K562 (cell line): ENCODE measurements at places on chromosomes 13 and 19. TPM values are rescaled to one million over a fixed set of nuclear protein-coding genes. Genes with fewer than 3 reads are reported as not detected.

Gene NXNL1
- polyA plus RNA-seq = not detected in 2 replicates

- no peak for DNase-seq
Observed at GRCh38 chr19:20385061-20385460, 180.5 kb downstream of the ZNF737 start.

DNA sequence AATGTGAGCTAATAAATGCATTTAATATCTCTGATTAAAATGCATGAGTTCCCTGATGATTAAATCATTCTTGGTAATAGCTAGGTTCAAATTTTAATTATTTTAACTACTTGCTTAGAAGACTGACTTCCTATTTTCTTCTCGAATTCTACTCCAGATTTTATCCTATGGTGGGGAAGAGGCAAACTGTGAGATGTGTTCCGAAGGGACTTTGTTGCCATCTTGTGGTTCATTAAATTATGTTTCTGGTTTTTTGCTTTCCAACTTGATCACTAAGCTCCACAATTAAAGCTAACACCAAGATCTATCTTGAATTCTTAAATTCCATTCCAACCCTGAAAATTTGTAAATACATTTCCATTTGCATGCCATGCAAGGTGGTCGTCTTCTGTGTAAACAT is 538.4 kb upstream of the PCDH20 start:
- no peak for DNase-seq

GRCh38 chr13:56886398-56886797 is 254.3 kb upstream of the PRR20A start:
- DNase-seq = no peak

GRCh38 chr13:98919566-98919965 is 58.3 kb downstream of the DOCK9 start:
- no peak for DNase-seq

Gene ZNF667
- polyA plus RNA-seq = 0.08 TPM in 1 of 2 replicates, not detected in the other

DNA sequence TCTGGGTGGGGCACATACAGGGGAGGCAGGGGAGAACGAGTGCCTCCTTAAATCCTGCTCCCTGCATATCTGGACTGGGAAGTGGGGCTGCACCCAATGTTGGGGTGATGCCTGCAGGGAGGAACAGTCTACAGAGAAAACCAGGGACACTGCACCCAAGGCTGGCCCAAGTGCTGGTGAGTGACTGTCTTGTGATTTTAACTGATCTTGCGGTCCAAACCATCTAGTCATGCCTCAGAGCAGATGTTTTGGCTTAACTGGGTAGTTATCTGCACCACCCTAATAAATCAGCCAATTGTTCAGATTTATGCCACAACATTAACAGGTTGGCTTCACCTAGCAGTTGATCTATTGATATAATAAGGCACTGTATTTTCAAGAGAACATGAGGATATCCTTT is 219.2 kb upstream of the IRS2 start:
- no peak for DNase-seq

Gene ERICH6B
- polyA plus RNA-seq = not detected in 2 replicates

Gene ZNF763
- polyA plus RNA-seq = not detected in 2 replicates

GRCh38 chr13:25213715-25214114 is 41.6 kb upstream of the AMER2 start:
- no peak for DNase-seq

- DNase-seq = no peak
Observed at GRCh38 chr13:33615436-33615835, 202.5 kb upstream of the RFC3 start.

- DNase-seq = no peak
Observed at GRCh38 chr13:79448413-79448812, 32.5 kb upstream of the NDFIP2 start.

- DNase-seq = no peak
Observed at GRCh38 chr19:20412846-20413245, 152.7 kb downstream of the ZNF737 start.

Gene CEACAM8
- polyA plus RNA-seq = not detected in 2 replicates

Gene APC2
- polyA plus RNA-seq = 0.04 and 0.09 TPM in 2 replicates

DNA sequence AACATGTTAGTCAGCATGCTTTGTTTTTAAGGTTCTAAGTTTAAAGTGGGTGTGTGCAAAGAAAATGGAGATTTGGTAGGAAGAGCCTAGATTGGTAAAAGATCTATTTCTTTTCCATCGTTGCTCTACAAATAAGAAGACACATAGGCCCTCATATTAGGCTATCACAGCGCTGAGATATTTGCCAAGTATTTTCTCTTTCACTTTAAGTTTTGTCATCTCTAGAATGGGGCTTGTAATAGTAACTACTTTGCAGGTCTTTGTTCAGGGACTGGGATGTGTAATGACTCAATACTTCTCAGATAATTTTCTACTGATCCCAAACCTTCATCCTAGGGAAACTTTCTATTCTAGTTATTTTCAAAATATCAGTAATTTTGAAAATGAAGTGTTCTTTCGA is 917.7 kb upstream of the SLC10A2 start:
- no peak for DNase-seq

Gene APLP1
- 6.0 and 8.2 TPM in 2 replicates for polyA plus RNA-seq

DNA sequence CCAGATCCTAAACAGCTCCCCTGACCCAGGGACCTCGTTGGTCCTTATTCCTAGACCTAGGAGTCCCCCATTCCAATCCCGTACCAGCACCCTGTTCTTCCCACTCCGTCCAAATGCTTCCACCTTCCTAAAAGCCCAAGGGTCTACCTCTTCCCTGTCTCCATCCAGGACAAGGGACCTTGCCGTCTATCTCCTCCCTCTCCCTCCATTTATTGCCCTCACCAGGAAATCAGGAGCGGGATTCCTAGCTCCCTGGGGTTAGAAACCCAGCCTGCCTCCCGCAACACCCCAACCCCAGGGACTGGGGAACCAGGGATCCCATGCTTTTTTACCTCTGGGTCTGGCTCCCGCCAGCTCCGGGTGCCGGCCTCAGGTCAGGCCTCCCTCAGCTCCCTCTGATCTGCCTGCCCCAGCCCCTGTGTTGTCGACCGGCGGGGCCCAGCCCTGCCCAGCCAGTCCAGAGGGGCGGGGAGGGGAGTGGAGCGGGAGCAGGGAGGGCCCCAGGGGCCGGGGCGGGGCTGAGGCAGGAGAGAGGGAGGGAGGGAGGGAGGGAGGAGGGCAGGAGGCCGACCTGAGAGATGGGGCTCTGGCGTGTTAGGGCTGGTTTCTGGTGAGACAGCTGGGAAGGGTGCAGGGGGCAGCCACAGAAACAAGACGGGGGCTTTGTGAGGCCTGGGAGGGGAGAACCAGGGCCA is at the start of gene B3GNT8:
Gene B3GNT8, minus strand, starts transcription at position 423 of the 695 bp plus-strand sequence. CDS start 596 bp downstream, outside the sequence.
- DNase-seq = peak; percentile 94

Gene HIPK4
- 0.05 TPM in 1 of 2 replicates, not detected in the other for polyA plus RNA-seq

GRCh38 chr13:23488442-23488841 is 54.9 kb upstream of the SACS start:
- DNase-seq = no peak

- DNase-seq = no peak
Observed at GRCh38 chr13:41398494-41399170, 58.7 kb upstream of the RGCC start.

Gene RNF225
- not detected in 2 replicates for polyA plus RNA-seq

DNA sequence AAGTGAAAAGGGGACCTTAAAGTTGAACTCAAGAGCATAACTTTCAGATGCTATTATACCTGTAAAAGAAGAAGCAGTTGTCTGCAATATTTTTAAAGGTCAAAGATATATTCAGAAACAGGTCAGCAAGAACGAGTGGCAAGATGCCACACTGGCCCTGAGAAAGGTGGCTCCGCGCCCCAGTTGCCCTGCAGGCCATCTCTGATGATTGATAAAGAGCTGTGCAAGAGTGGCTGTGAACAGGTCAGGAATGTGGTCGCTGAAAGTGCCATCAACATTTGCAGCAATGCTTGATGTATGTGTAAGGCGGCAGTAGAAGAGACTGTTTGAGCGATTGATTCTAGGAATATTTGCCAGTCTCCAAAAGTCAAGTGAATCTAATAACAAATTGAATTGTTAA is 664.2 kb upstream of the SLC10A2 start:
- no peak for DNase-seq

GRCh38 chr19:54029930-54030490 is 33.7 kb downstream of the VSTM1 start:
- peak; percentile 64 for DNase-seq

DNA sequence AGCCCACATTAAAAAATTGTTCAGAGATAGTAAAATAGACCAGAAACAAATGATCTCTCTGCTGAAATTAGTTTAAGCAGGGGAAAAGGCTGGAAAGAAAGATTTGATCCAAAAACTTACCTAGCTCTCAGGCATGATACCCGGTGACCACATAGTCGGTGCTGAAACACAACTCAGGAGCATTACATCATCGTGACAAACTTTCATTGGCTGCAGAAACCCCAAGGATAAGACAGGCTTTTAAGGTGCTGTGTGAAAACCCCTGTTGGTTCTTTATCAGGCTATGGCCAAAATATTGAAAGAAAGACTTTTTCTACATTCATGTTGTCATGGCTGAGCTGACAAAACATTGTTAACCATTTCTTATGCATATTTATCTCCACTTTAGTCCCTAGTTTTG is 171.7 kb upstream of the KLF12 start:
- DNase-seq = no peak

DNA sequence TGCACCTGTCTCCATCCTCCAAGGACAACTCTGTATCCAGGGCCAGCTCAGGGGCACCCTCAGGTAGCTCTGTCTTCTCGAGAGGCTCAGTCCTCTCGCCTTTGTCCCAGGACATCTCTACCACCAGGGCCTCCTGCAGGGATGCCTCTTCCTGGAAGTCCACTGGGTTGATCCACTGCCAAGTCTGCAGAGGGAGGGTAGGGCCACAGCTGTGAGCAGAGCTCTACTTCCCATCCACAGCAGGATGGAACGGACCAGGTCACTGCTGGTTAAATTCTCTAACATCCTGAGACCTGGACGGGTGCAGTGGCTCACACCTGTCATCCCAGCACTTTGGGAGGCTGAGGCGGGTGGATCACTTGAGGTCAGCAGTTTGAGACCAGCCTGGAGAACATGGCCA is 26.8 kb downstream of the IL12RB1 start:
- DNase-seq = no peak

GRCh38 chr19:38949580-38950367 is 19.0 kb downstream of the MRPS12 start:
- no peak for DNase-seq

Gene IRGC
- polyA plus RNA-seq = not detected in 2 replicates

DNA sequence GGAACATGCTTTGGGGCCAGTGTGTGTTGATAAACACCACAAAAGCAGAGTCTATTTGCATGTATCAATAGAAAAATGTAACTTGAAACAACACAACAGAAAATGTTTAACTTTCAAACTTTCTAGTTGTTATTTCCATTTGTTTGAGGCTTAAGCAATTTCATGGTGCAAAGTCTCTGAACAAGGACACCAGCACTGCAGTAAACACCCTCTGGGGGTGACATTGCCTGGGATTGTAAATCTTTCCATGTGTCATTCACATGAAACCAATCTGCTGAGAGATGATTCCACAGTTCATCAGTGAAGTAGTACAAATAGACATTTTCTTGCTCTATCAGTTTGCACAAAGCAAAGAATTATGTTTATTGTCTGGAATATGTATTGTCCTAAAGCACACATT is 124.5 kb downstream of the ITGBL1 start:
- no peak for DNase-seq

Gene GPR183
- polyA plus RNA-seq = 1.9 and 2.5 TPM in 2 replicates

GRCh38 chr13:20121159-20121525 is 39.7 kb downstream of the GJA3 start:
- DNase-seq = no peak

GRCh38 chr19:42330241-42330711 is 4.8 kb downstream of the MEGF8 start:
- DNase-seq = no peak

DNA sequence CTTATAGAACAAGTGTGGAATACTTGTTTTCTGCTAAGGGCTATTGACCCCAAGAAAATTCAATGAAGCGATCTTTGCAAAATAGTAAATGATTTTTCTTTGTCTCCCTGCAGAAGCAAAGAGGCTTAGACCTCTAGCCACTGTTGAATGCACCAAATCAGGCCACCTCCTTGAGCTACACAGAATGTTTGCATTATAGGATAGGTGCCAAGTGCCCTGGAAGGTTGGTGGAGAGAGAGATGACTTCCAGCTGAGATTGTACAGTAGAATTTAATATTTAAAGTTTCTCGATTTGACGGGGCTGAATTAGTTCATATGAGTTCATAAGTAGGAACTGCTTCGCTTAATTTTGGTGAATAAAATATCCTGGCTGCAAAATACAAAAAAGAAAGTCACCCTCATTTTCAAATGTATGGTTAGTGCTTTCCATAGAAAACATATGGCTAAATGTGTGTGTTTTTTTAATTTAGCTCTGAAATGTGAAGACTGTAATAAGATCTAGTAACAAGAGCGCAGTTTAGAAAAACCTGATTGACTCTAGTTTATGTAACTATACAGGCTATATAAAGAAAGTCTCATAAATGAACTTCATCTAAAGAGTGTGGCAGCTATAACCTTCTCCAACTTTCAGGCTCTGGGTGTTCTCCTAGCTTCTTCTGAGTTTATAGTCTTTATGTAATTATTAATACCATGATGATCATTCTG is 41.6 kb downstream of the LRCH1 start:
- no peak for DNase-seq
